ENCODE measurements at places on chromosomes 1 and 21.

GRCh38 chr1:207128336-207128921 is 24.4 kb downstream of the C4BPA start:
- no peak for DNase-seq

GRCh38 chr1:79613046-79613445 is 606.5 kb upstream of the ADGRL4 start:
- no peak for DNase-seq

GRCh38 chr1:3352952-3353331 is 101.5 kb upstream of the ARHGEF16 start:
- DNase-seq, result no peak

- peak; percentile 8 for DNase-seq
Observed at GRCh38 chr1:52904927-52905698, 16.4 kb downstream of the ECHDC2 start.

- no peak for DNase-seq
Observed at GRCh38 chr1:9213956-9214355, 20.6 kb upstream of the H6PD start.

GRCh38 chr1:19973616-19974015 is 5.8 kb downstream of the PLA2G2A start:
- no peak for DNase-seq

DNA sequence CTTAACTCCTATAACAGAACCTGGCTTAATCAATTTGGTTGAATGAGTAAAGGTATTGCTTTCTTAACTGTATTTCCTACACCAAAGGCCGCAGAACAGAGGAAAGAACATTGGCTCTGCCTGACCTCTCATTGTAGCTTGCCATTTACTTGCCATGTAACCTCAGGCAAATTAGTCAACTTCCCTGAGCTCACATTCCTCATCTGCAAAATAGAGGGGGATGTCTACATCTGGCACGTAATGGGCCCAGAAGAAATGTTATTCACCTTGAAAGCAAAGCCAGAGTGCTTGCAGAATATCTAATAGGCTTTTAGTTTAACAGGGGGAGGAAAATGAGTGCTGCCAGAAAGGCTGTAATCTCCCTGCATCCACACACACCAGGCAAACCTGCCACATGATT is 44.3 kb downstream of the LAMC2 start:
- DNase-seq, result no peak

DNA sequence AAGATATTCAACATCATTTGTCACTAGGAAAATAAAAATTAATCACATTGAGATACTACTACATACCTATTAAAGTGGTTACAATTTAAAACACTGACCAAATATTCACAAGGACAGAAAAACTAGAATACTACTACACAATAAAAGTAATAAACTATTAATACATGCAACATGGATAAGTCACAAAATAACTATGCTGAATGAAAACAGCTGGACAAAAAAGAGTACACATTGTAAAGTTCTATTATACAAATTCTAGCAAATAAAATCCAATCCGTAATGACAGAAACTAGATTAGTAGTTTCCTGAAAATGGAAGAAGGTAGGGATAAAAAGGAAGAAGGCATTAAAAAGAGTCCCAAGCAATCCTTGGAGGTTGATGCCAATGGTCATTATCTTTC is 348.7 kb upstream of the PTBP2 start:
- DNase-seq, result no peak

GRCh38 chr1:147794570-147794969 is 34.2 kb upstream of the GJA5 start:
- no peak for DNase-seq

GRCh38 chr1:160419838-160420169 is 19.4 kb downstream of the VANGL2 start:
- DNase-seq, result no peak

DNA sequence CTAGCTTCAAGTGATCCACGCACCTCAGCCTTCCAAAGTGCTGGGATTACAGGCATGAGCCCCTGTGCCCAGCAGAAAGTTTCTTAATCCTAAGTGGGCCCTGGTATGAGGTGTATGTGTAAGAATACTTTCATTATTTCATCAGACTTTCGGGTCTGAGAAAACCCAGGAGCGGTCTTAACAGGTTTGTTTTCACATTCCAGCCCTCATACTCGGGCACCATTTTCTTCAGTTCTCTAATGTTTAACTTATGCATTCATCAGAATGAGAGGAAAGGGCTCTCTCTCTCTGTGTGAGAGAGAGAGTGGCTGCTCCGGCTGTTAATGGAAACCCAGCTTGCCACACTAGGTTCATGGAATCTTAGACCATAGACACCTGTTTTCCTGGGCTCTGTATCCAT is 4.2 kb upstream of the PADI1 start:
- no peak for DNase-seq

DNA sequence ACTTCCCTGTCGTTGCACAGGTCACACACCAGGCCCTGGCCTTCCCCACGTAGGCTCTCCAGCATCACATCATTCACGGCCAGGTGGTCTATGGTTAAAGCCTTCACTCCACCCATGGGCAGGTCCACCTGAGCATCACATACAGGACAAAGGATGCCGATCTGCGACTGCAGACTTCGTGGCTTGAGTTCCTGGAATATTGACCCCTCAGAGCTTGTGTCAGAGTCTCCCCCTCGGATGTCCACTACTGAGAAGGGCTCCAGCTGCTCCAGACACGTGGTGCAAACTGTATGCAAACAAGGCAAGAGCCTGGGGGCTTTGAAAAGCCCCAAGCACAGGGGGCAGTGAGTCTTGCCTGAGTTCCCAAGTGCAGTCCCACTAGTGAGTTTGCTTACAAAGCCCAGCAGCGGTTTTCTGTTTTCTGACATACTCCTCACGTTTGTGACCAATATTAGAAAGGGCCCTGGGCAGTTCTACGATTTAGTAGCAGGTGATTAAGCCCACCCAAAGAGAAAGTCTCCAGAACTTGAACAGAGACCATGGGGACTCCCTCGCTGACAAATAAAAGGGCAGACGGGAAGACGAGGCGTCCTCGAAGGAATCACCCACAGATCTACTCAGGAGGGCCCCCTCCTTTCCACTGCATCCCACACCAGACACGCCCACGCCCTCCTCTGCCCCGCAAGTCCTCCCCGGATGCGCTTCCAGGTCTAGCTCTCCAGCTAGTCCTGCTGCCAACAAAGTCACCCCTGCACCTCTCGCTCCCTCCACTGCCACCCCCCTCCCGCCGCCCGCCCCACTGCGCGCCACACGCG is 568 bp downstream of the TRIM45 start:
- DNase-seq, result no peak

DNA sequence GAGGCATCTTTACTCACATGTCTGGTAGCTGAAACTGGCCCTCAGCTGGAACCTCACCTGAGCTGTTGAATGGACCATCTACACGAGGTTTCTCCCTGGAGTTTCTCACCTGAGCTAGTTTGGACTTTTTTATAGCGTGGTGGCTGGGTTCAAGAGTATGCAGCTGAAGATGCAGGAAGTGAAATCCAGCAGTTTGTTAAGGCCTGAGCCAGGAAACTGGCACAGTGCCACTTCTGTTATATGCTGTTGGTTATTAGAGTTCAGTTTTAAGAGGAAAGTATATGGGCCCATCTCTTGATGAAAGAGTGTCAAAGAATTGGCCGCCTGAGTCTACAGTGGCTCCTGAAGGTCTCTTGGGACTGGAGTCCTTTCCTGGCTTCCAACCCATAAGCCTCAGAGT is 35.6 kb downstream of the STUM start:
- no peak for DNase-seq

DNA sequence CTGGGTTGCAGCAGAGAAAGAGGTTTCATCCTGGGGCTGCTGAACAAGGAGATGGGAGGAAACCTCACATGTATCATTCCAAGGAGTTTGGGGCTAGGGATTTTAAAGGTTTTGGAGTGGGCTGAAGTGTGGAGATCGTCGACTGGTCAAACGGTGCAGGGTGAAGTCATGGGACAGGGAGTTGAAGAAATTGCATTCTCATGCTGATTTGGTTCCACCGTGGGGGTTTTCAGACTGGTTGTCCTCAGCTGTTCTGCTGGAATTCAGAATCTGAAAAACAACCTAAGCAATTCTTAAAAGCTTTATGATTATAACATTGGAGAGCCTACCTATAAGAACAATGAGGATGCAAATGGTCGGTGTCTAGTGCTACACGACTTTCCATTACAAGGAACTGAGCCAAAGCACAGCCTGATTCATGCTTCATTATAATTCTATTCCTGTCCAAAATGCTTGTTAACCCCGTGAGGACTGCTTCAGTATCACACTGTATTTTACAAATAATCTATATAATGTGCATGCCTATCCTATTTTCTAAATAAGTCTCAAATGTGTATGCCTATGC is 242.7 kb downstream of the TM2D1 start:
- no peak for DNase-seq

- no peak for DNase-seq
Observed at GRCh38 chr1:63954187-63954586, 180.4 kb downstream of the ROR1 start.

- DNase-seq, result peak; percentile 3
Observed at GRCh38 chr1:51236531-51237350, 668 bp downstream of the RNF11 start.

GRCh38 chr1:69728206-69728605 is 160.5 kb downstream of the LRRC7 start:
- peak; percentile 15 for DNase-seq

DNA sequence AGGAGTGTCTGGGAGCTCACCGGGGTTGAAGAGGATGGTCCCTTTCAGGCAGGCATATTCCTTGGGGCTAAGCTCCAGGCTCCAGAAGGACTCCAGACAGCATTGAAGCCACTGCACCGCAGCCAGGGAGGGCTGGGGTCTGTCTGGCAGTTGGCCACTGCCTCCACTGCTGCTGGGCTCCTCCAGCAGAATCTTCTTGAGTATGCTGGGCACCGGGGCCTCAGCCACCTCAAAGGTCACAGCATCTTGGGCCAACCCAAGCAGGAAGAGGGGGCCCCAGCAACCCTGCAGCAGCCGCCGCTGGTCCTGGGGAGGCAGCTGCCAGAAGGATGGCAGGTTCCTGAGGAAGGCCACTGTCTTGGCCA is 404 bp downstream of the NR0B2 start:
- no peak for DNase-seq

GRCh38 chr21:34009193-34009592 is 64.2 kb upstream of the MRPS6 start:
- DNase-seq, result no peak

DNA sequence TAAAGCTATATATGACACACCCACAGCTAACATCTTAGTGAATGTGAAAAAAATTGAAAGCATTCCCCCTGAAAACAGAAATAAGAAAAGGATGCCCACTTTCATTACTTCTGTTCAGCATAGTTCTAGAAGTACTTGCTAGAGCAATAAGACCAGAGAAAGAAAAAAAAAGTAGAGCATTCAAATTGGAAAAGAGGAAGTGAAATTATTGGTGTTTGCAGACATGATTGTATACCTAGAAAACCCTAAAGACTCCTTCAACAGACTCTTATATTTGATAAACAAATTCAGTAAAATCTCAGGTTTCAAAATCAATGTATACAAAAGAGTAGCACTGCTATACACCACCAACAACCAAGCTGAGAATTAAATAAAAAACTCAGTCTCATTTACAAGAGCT is 1461.0 kb downstream of the AMY1C start:
- no peak for DNase-seq

GRCh38 chr1:172966844-172967540 is 83.7 kb downstream of the TNFSF18 start:
- DNase-seq, result no peak

- DNase-seq, result no peak
Observed at GRCh38 chr1:5646486-5647149, 345.6 kb downstream of the NPHP4 start.

- no peak for DNase-seq
Observed at GRCh38 chr1:200992382-200993048, 31.0 kb downstream of the KIF21B start.

DNA sequence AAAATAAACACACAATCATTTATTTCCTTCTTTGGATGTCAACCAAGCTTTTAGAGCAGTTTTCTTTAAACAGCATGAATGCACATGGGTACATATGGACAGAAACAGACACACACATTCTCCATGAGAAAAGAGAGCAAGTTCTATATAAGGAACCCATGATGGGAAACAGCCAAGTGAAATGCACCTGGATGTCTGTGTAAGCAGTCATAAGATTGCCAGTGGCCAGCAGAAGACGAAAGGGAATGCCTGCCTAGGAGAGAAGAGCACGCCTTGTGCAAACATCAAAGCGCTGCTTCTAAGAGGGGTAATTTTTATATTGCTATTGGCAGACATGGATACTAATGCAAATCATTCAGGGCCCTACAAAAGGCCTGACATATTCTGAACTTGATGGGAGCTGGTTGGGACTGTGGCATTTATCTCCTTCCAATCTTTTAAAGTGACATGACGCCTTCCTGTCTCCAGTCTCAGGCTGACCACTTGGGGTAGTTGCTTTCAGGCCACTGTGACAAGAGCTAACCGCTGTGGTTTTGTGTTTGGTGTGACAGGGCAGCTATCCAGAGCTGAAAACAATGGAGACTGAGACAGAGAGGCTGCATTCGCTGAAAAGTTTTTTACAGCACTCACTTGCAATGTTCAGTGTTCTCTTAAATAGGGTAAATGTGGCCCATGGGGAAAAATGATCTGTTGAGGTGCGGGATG is 75.0 kb upstream of the DPT start:
- no peak for DNase-seq

DNA sequence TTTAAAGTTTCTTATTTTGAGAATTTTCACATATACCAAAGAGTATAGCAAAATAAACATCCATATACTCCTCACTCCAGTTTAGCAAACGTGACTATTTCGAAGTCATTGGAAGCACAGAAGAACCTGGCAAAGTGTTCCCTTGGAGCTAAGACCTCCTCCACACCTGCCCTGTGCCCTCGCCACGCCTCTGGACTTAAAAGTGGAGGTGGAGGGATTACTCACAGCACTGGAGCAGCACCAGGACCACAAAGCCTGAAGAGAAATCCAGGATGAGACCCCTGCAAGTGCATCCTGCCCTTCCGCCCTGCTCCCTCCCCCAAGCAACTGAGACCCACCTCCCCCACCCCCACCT is 436 bp downstream of the CHI3L1 start:
- DNase-seq, result no peak

DNA sequence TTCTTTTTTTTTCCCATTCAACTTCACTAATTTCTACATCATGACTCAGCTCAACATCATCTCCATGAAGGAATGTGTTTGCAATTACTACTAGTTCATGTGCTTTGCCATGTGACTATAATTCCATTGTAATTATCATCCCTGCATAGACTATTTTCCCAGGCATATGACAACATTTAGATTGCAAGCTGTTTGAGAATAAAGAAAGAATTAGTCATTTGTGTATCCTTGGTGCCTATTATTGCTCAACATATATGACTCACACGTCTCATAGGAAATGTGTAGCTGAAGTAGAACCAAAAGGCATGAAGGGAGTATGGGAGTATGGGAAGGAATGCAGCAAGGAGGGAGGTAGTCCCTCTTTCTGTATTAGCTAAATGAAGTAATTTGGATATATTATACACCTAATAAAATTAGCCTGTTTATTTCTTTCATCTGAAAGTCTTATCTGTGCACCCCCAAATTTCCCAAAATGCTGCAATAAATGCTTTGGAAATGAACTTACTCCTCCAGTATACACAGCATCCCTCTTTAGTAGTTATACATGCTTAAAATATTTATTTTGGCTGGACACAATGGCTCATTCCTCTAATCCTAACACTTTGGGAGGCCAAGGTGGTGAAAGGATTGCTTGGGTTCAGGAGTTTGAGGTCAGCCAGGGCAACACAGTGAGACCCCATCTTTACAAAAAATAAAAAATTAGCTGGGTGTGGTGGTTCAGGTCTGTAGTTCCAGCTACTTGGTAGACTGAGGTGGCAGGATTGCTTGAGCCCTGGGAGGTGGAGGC is 316.9 kb upstream of the ADGRL4 start:
- no peak for DNase-seq

GRCh38 chr1:228094432-228095016 is 8.6 kb downstream of the C1orf35 start:
- DNase-seq, result no peak

GRCh38 chr1:30234091-30234490 is 489.3 kb downstream of the MATN1 start:
- no peak for DNase-seq

Measured in NCI-H2171 (cell line).